AG04450 (cell line): ENCODE measurements at places on chromosomes 5 and 9. TPM values are rescaled to one million over a fixed set of nuclear protein-coding genes. Genes with fewer than 3 reads are reported as not detected.

Gene IFNK
- not detected in 2 replicates for polyA plus RNA-seq

Gene KLHL3
- 2.1 and 2.2 TPM in 2 replicates for polyA plus RNA-seq

Gene FSD1L
- 5.6 and 7.4 TPM in 2 replicates for polyA plus RNA-seq

Gene SPATA31D4
- not detected in 2 replicates for polyA plus RNA-seq

Gene PCDHB15
- 0.88 and 0.93 TPM in 2 replicates for polyA plus RNA-seq

Gene GOLPH3
- polyA plus RNA-seq = 63.6 and 80.1 TPM in 2 replicates

Gene SFXN1
- polyA plus RNA-seq = 125 and 126 TPM in 2 replicates

Gene ZCCHC10
- polyA plus RNA-seq = 27.7 and 28.8 TPM in 2 replicates

Gene PDZD2
- polyA plus RNA-seq = 0.26 and 0.40 TPM in 2 replicates

Gene IL33
- polyA plus RNA-seq = 0.26 and 0.29 TPM in 2 replicates

Gene UGT3A2
- polyA plus RNA-seq = not detected in 2 replicates

Gene CDKN2A
- polyA plus RNA-seq = 29.7 and 40.4 TPM in 2 replicates

GRCh38 chr9:23278561-23278960, 547.5 kb downstream of the ELAVL2 start:
- no peak for DNase-seq

- DNase-seq = no peak
Measured at GRCh38 chr9:35972093-35972492, 14.1 kb upstream of the OR2S2 start.

DNA sequence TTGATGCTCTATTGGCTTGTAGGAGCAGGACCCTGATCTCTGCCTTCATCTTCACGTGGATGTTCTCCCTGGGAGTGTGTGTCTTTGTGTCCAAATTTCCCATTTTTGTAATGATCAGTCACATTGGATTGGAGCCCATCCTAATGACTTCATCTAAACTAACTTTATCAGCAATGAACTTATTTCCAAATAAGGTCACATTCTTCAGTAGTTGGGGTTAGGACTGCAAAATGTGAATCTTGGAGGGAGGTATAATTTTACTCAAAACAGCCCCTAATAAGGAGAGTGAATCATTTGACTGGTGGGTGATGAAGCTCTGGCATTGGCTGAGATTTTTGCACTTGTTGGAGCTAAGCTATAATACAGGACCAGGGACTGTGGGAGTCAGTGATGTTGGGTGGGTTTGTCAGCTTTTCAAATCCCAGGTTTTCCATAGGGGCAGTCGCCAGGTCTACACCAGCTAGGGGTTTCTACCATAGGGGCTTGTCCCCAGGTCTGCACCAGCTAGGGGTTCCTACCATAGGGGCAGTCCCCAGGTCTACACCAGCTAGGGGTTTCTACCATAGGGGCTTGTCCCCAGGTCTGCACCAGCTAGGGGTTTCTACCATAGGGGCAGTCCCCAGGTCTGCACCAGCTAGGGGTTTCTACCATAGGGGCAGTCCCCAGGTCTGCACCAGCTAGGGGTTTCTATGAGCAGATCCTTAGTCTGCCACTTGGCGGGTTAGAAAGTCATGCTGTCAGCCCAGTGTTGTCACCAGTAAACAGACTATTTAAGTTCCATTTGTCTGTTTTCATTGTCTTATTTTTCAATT, 382.6 kb upstream of the DAP start:
- DNase-seq = no peak

GRCh38 chr5:14807471-14807870, 64.1 kb downstream of the ANKH start:
- no peak for DNase-seq

- no peak for DNase-seq
Measured at GRCh38 chr5:36536616-36537005, 69.8 kb upstream of the SLC1A3 start.

DNA sequence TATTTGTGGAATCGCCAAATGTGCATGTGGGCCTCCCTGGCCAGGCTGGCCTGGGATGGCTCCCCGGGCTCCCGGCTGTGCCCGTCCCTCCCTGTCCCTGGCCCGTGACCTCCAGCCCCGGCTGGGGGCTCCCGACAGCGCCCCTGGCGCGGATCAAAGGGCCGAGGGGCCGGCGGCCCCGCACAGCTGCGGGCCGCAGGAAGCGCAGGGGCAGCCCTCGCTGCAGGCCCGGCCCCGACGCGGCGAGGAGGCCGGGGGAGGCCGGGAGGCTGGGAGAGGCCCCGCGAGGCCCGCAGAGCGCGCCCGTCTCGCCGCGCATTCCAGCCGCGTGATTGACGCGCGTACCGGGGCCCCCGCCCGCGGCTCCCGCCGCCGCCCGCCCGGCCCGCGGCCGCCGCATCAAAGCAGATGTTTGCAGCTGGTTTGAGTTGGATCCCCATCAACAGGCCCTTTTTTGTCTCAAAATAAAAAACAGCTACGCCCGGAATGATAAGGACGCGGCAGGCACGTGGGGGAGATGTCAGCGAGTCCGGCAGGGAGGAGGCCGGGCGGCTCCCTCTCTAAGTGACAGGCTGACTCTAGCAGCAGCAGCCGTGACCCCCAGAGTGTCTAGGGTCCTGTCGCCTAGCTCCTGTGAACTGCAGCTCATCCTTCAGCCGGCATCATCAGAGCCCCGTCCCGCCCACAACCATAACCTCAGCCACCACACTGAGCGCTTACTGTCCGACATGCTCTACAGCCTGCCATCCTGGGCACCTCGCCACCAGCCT, 69.4 kb downstream of the LMX1B start:
- DNase-seq = no peak

GRCh38 chr5:125685771-125686170, 737.4 kb upstream of the GRAMD2B start:
- no peak for DNase-seq

- DNase-seq = peak; percentile 7
Measured at GRCh38 chr9:81716409-81716808, 27.1 kb upstream of the TLE1 start.

- no peak for DNase-seq
Measured at GRCh38 chr5:96997265-96997859, 61.5 kb downstream of the LNPEP start.

DNA sequence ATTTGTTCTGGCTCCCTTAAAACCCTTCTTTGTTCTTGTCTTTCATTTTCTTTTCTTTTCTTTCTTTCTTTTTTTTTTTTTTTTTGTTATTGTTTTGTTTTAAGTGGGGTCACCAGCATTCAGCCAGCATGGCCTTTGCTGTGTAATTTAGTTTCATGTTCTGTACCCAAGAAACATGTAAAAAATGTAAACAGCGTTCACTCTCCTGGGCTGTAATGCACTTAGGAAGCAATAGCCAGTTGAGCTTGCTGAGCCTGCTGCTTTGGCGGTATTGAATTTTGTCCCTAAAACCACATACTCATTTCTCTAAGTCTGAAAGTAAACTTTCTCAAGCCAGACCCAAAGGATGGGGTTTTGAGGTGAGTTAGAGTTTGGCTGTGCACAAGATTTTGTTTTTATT, 158.6 kb downstream of the PAPPA start:
- no peak for DNase-seq

DNA sequence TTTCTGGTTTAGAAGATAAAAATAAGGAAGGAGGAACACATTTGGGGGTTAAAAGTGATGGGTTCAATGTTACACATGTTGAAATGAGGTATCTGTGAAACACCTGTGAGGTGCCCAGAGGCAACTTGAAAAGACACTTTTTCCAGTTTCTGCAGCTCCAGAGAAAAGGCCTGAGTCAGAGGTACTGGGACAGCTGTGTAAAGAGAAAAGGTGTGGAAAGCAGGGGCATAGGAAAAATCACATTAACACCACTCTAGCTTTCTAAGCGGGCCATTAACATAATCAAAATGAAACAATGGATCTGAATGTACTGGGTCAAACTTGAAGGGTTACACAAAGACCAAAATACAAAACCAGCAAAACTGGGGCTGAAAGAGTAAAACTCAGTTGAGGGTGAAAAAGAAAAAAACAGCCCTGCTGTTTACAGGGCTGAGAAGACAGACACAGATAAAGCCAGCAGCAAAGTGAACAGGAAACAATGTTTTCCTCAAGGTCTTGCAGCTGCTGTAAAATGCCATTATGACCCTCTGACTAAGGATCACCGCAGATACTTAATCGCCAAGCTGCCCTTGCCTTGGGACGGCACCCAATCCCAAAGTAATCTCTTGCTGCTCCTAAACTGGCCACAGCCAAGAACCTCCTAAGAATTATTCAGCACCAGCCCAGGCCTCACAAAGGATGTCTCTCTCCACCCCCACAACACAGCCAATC, 104.7 kb downstream of the DROSHA start:
- DNase-seq = no peak

DNA sequence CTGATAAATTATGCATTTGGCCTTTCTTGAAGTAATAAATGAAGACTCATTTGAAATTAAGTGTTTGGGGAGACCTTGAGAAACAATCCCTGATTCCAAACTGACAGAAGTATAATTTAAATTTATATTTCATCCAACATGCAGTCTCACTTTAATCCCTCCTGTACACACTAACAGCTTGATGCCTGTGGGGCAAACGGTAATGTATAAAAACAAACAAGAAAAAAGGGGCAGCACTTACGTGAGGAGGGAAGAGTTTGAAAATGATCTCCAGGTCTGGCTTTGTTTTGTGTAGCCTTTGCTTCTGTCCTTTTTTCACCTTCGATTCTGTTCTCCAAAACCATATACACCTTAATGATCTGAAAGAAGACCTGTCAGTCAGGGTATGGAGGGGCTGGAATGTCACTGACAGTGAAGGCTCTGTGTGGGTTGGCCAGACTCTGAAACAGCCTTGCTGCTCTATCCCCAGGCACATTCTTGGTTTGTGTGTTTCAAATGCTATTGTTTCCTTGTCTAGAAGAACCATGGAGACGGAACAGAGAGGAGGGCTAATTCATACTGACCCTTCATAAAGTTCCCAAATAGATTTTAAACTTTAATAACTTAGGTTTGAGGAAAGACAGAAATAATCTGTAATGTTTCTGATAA, 338.2 kb upstream of the WWC1 start:
- no peak for DNase-seq

DNA sequence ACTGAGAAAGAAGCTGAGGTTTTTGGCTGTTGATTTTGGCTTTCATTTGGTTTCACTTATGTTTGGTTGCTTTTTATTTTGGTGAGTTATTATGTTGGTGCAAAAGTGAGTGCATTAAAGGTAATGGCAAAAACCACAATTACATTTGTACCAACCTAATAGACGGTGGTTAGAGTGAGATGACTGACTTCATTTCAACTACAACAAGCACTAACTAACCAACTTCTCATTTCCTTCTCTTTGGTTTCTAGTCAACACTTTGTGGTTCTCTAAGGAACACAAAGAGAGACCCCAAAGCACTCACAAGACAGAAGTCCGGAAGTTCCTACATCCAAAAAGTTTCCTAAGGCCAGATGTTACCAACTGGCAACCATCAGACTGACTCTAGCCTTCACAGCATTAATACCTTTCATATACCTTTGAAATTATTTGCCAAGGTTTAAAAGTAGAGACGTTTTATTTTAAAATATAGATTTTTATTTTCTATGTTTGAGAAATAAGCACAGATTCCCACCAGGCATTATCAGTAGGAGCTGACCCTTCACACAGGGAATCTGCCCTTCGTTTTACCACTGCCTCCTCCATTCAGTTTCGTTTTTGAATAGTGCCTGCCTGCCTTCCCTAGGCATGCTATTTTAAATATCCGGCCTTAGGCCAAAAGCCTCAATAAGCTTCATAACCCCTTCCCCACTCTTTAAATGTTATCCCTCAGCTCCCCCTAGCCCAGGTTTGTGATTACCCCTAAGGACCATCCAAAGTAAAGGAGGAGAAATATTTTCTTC, 301.1 kb upstream of the PTGER4 start:
- DNase-seq = no peak

GRCh38 chr5:118326481-118327045, 661.8 kb downstream of the DTWD2 start:
- DNase-seq = no peak

GRCh38 chr5:34516686-34517085, 139.4 kb upstream of the RAI14 start:
- DNase-seq = no peak

- DNase-seq = no peak
Measured at GRCh38 chr5:84304599-84304998, 80.1 kb downstream of the EDIL3 start.

DNA sequence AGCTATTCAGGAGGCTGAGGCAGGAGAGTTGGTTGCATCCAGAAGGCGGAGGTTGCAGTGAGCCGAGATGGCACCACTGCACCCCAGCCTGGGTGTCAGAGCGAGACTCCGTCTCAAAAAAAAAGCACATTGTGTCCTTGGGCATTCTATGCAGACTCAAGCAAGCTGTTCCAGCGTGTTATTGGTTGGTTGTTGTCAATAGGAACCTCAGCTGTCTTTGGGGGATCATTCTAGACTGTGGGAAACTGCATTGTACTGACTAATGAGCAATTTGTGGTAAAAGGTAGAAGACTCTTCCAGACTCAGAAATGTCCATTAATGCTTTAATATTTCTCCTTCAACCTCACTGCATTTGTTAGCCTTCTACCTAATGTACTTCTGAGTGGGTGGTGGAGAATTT, 379.5 kb upstream of the GRAMD2B start:
- DNase-seq = no peak

DNA sequence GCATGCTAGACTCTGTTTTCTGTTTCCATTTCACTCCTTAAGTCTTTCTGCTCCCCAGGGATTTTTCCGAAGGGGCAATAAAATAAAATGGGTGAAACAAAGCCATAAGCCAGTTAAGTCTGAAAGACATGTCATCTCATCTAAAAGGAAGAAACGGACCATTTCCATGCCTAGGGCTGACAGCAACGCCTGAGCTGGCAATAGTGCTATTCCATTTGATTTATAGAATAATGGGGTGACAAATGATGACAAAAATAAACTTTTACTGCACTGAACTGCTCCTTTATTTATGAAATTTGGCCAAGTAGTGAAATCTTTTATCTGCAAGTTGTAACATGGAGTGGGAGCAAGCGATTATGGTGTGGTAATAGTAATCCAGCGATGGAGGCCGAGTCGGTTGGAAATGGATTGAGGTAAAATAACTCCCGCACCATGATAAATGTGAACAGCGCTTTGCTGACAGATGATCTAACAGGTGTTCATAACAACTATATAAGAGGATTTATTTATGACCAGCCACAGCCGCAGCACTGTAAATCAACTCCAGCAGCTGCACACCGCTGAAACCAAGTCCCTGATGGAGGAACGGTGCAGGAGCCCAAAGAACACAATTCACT, 219.8 kb upstream of the TBCA start:
- DNase-seq = no peak

- no peak for DNase-seq
Measured at GRCh38 chr5:136200761-136201160, 7.8 kb upstream of the SMIM32 start.

DNA sequence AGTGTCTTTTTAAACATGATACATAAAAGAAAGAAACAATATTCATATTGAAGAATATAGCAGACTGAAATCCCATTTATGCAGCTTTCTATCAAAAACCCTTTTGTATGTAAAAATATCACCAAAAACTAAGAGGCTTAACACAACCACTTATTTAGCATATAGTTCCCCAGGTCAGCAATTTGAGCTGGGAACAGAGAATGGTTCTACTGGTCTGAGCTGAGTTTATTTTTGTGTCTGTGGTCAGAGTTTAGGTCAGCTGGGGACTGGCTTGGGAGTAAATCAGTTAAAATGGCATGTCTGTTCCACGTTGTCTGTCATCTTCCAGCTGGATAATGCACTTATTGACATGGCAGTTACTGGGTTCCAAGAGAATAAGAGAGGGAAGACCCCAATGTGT, 165.0 kb downstream of the TMEM232 start:
- no peak for DNase-seq

- no peak for DNase-seq
Measured at GRCh38 chr5:76971511-76971910, 18.7 kb downstream of the CRHBP start.
